ENCODE measurements at places on chromosomes 3 and 15.

- DNase-seq: no peak
Observed at GRCh38 chr3:126573492-126574117, 14.9 kb upstream of the C3orf22 start.

DNA sequence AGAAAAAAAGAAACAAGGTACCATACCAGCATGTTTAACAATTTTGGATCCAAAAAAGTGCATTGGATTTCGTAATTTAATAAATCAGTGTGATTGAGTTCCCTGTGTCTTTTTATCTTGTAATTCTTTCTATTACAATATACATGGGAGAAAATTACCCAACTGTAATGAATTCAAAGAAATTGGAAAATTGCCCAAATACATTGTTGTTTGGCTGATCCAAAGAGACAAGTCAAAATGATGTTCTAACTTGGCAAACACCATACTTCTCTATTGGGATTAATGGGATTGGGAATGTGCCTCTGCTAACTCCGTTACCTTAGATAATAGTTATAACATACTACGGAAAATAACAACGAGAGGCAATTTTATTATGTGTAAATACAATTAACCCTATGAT is 1097.1 kb downstream of the ROBO1 start:
- DNase-seq: no peak

- DNase-seq: no peak
Observed at GRCh38 chr15:35546511-35547381, 781 bp upstream of the DPH6 start.

DNA sequence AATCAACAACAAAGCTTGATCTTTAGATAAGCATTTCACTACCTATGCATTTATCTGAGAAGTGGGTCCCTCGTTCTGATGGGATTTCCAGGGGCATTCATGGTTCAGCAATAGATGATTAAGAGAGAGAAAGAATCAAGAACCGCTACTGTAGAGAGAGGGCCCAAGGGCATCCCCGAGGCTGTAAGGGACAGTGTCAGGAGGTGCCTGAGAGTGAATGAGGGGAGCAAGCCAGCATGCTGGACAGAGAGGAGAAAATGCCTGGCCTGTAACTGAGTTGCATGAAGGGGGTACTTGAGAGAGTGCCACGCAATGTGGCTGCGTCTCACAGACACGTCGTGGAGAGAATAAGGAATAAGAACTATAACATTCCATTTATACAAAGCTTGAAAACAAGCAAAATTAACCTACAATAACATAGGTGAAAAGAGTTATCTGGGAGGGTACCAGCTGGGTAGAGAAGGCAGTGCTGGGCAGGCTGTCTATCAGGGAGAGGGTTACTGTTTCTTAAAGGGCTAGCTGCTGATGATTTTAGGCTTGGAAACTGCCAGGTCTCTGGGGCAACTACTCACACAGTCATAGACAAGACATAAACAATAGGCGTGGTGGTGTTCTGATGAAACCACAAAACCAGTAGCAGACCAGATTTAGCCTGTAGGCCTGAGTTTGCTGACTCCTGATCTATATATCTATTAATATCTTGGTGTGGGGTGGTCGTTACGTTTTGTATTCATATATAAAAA is 374.6 kb upstream of the CFAP20DC start:
- DNase-seq: no peak

DNA sequence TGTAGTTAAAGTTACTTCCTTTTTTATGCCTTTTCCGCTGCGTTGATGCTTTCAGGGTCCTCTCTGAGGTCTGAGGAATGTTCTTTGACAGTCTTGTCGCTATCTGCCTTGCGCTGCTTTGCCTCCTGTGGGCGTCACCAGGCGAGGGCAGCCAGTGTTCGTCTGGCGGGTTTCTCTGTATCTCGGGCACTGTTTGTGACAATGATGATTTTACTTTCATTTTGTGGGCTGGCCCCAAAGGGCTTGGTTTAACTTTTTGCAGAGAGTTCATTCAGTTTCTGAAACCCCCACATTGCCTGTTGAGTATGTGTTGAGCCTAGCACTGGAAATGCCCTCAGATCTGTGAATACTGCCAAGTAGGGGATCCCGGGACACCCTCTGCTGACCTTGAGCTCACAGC is 24.6 kb upstream of the SACM1L start:
- peak; percentile 64 for DNase-seq

DNA sequence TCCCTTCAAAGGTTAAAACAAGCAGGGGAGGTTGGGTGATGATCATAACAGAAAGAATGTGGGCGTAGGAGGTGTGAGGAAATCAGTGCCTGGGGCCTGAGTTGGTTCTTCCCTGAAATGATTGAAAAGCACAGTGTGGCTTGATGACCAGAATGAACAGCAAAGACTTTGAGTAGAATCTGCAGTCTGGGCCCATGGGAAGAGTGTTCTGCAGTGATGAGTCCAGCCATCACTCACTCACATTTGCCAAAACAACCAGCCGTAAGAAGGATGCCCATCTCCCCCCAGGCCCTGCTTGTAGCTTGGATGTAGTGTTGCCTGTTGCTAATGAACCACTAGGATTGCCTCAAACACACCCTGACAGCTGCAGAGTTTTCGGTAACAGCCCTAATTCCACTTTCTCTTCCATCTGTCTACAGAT is 67.9 kb downstream of the VGLL3 start:
- no peak for DNase-seq

DNA sequence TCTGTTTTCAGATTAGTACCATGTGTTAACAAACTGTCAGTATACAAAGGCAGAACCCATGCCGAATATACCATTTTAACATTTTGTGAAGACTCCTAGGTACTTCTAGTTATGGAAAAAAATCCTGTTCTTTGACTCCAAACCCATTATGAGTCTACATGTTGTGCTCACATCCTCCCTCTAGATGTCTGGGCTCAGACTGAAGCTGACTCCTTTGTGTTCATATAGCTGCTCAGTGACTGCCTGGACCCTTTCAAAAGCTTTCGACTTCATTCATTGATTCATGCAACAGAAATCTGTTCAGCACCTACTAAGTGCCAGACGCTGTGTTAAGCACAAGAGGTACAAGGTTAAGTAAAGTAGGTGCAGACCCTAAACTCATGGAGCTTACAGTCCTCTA is 60.5 kb downstream of the MEGF11 start:
- no peak for DNase-seq

- DNase-seq: no peak
Observed at GRCh38 chr15:66838671-66839239, 136.7 kb downstream of the SMAD6 start.

DNA sequence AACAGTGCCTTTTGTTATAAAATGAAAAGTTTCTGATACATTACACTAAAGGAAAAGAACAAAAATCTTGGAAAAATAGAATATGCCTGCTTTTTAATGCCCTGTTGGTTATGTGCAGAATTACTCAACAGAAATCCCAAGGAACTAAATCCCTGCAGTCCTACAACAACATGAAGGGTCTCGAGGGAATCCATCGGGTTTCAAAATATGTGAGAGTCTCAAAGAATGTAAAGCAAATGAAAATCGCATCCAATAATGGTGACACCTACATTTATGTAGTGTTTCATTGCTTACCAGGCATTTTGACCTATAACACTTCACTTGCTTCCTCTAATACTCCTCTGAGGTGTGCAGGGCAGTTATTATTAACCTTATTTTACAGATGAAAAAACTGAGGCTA is 411.3 kb downstream of the FOXP1 start:
- no peak for DNase-seq

DNA sequence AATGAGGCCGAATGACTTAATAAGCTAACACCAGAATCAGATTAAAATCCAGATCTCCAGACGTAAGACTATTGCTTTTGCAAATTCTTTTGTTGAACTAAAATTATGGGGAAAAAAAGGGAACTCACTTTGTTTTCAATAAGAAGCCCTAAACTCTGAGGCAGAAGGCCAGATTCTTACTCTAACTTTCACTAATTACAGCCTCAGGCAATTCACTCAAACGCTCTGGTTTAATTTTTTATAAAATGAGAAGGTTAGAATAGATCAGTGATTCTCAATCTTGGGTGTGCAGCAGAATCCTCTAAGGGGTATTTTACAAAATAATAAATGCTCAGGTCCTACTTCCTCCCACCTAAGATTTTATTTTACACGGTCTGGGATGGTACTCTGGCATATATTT is 38.1 kb downstream of the C3orf70 start:
- no peak for DNase-seq

- DNase-seq: no peak
Observed at GRCh38 chr3:141929341-141929995, 53.0 kb downstream of the ATP1B3 start.

GRCh38 chr3:141575879-141576743 is 89.3 kb downstream of the RASA2 start:
- peak; percentile 20 for DNase-seq

- DNase-seq: no peak
Observed at GRCh38 chr3:139969386-139969785, 34.4 kb downstream of the CLSTN2 start.

DNA sequence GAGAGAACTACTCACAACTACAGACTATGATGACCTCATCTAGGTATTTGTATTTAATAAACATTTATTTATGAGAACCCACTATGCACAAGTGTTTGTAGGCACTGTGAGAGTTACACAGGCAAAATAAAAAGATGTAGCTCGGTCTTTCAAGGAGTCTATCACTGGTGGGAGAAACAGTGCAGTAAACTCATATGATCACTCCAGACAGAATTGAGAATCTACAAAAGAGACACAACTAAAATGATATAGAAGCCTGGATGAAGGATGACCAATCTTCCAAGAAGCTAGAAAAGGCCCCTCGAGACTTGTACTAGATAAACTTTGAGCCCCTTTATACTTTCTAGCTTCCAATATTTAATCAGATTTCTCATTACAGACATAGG is 70.2 kb upstream of the ZBTB20 start:
- no peak for DNase-seq

- DNase-seq: no peak
Observed at GRCh38 chr3:134282659-134283047, 32.0 kb upstream of the RYK start.

DNA sequence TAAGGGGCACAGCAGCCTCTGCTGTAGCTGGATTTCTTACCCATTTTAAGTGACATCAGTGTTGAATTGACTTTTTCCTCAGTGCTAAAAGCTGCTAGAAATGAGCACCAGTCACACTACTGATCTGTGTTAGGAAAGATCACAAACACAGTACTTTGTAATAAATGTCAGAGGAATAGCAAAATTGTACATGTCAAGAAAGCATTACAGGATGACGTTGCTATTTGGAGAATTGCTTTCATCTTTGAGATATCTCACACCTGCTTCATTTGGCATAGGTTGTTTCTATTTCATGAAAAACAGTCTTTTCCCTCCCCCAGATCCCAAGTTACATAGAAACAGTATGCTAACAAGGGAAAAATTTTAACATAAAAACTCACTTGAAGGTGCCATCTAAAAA is 77.8 kb downstream of the SLC25A26 start:
- no peak for DNase-seq

GRCh38 chr15:51386029-51386428 is 44.6 kb downstream of the GLDN start:
- no peak for DNase-seq

GRCh38 chr15:71231758-71232157 is 116.5 kb downstream of the THSD4 start:
- no peak for DNase-seq

- DNase-seq: no peak
Observed at GRCh38 chr3:71548705-71549384, 34.7 kb downstream of the FOXP1 start.

GRCh38 chr15:63891768-63892133 is 58.0 kb upstream of the HERC1 start:
- DNase-seq: no peak

- DNase-seq: no peak
Observed at GRCh38 chr3:131976448-131976847, 58.4 kb downstream of the CPNE4 start.

DNA sequence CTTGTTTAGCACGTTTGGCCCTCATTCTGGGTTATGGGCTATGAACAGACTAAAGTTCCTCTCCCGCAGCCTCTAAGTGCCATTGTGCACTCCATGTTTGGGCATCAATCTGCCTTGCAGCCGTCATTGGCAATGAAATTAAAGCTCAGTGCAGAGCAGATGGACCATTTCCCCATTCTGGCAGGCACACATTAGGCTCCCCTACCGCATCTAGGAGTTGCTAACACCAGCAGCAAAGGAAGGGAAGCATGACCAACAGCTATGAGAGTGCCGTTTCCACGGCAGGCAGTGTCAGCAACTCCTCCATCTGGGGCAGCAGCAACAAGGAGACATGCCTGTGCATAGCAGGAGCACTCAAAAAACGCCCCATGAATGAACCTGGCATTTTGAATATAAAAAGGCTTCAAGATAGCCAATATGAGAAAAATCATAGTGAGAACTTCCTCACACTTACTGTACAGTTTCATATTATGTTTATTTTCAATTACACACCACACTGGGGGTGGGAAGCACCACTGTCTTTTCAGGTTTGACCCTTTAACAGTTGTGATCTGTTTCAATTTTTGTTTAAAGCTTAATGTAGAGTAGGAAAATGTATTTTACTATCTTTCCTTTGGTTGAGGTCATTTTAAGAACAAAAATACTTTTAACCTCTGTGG is 218.7 kb downstream of the KCNMB2 start:
- DNase-seq: no peak

GRCh38 chr3:27903446-27903845 is 181.3 kb upstream of the EOMES start:
- DNase-seq: no peak

DNA sequence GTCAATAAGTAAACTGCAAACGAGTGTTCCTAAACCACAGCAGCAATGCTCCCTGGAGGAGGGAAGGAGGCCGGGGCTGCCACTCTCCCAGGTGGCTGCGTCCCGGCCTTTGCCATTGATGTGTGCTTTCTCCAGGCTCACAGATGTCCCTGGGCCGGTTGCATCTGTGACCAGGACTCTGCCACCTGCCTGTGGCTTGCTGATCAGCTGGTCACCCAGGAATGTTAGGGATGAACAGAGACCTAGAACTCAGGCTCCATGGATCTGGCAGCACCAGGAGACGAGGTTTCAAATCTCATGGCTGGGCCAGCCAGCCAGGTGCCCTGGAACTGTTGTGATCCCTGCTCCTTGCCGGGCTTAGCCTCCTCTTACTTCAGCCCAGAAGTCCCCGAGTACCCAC is 65.7 kb downstream of the KLF15 start:
- DNase-seq: no peak

DNA sequence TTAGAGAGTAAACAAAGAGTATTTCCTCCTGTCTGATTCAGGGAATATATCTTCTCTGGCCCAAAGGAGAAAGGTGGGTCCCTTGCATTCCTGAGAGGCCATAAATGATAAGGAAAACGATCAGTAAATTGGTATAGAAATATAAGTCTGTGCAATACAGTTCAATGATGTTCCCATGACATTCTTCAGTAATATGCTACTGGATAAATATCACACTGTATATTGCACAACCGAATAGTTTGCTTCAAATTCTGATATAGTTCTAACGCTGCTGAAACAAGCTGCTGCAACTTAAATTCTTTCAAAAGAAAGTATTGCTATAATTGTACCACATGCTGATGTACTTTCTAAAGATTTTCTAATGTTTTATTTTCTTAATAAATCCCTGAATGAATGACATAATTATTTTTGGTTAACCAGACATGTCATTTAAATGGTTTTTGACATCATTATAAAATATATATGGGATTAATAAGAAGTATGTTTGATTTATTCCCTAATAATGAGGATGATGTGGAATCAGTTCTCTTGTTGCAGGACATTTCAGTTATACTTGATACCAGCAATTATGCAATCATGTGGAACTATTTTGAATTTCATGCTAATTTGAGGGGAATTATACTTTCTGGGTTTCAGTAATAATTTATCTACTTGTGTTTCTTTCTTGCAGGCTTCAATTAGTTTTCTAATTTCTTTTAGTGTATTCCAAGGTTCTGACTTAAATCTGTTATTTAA is 44.9 kb downstream of the FGF7 start:
- DNase-seq: no peak
